ENCODE measurements at places on chromosomes 12 and 14.
A peak's percentile ranks its signal among the peaks of the same experiment; 100 is the strongest.

GRCh38 chr12:116812238-116812637 lies 69.0 kb downstream of the HRK start:
- DNase-seq = no peak

DNA sequence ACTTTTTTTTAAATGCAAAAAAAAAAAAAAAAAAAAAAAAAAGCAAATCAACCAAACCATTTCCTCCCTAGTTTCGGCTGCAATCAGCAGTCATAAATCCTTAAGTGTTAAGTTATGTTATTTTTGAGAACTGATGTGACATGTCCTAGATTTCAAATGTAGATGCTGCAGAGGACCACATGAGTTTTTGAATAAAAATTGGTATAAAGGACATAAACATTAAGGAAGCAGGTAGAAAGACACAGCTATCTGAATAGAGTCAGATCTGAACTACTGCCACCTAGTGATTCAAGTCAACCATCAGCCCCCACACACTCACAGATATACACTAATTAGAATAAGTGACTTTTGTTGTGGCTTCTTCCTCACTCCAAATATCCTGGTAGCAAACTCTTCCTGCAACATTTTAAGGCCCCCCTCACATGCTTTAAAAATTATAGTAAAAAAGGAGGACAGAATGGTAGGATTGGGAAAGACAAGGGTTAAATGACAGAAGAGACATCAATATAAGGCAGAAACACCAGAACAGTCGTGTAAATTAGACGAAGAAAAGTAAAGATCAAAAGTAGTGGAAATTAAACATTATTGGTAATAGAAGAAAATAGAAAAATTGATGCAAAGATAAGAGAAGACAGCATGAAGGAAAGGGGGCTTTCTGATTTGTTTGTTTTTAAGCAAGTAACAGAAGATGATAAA lies 394.5 kb upstream of the ATP2B1 start:
- DNase-seq = peak; percentile 56

GRCh38 chr14:90649083-90649482 lies 167.1 kb downstream of the TTC7B start:
- no peak for DNase-seq

- DNase-seq = no peak
Measured at GRCh38 chr14:76696361-76696760, 64.9 kb upstream of the VASH1 start.

DNA sequence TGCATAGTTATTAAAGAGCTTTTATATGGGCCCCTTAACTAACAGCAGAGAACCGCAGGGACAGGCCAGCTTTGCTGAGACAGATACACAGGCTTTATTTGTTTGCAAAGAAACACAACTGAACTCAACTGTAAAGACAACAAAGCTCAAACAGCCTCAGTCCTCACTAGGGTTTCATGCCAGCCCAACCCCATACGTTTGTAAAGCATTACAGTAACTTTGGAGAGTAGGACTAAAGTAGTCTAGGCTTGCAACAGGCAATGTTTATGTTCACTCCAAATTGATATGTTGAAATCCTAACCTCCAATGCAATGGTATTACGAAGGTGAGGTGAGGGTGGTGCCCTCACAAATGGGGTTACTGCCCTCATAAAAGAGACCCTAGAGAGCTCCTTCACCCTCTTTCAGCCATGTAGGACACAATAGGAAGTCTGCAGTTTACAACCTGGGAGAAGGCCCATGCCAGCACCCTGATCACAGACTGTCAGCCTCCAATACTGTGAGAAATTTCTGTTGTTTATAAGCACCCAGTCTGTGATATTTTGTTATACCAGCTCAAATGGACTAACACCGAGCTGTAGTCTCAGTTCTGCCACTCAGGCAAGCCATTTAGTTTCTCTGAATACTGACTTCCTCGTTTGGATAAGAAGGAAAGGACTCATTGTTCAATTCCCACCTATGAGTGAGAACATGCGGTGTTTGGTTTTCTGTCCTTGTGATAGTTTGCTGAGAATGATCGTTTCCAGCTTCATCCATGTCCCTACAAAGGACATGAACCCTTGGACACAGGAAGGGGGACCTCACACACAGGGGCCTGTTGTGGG lies 35.2 kb downstream of the PPM1H start:
- DNase-seq = peak; percentile 30

DNA sequence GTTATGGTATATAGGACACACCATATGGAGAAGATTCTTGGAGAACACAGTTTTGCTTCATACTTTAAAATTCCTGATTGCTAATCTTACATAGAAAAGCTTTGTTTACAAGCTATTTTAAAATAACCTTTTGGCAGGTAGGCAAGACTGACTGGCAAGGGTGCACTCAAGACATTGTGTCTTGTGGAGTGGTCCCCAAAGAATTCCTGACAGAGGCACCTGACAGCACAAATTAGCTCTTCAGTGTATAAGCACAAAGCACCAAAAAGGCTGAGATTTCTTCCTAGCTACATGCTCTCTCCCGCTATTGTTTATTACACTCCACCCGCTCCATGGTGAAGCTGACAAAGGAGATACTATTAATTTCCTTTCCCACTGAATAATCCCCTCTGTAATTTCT lies 139.4 kb downstream of the MON2 start:
- no peak for DNase-seq

DNA sequence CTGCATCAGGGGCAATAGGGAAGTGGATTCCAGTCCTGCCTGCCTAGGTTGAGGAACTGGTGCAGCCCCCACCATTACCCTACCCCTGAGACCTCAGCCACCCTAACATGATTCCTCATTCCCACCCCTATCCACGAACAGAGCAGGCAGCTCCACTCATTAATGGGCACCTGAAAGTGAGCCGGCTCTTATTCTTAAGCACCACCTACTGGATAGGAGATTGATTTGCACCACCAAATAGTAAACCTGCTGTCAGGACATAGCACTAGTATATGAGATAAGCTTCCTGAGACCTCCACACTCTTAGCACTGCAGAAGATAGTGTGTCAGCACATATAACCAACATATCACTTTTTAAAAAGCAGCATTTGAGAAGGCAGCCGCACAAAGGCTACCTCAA lies 573.2 kb downstream of the SOX5 start:
- no peak for DNase-seq

- no peak for DNase-seq
Measured at GRCh38 chr12:23169696-23170013, 544.7 kb downstream of the ETNK1 start.

DNA sequence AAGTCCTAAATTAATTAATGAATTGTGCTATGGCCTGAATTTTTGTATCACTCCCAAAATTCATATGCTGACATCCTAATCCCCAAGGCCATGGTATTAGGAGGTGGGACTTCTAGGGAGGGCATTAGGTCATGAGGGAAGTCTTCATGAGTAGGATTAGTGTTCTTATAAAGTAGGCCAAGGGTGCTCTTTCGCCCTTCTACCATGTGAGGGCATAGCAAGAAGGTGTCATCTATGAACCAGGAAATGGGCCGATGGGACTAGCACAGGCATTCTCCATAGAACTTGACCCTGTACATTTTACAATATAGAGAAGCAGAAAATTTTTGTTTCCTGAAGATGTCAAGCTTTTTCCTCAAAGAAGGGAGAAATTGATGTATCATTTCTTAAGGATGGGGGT lies 12.5 kb downstream of the SYT10 start:
- DNase-seq = no peak

DNA sequence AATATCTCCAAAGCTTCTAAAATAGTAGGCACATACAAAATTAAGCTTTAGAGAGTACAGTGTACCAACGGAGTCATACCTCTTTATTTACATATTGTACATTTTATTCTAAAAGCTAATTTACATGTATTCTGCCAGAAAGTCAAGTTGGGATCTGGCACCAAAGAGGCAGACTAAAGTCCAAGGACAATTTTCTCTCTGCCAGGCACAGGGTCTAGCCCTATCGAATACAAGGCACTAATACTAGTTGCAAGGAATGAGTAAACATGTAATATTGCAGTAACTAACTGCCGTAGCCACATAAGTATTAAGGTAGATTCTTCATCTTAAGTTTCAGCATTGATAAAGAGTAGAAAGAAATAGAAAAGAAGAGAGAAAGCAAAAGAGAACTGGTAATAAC lies 93.9 kb downstream of the RPS6KA5 start:
- DNase-seq = no peak

DNA sequence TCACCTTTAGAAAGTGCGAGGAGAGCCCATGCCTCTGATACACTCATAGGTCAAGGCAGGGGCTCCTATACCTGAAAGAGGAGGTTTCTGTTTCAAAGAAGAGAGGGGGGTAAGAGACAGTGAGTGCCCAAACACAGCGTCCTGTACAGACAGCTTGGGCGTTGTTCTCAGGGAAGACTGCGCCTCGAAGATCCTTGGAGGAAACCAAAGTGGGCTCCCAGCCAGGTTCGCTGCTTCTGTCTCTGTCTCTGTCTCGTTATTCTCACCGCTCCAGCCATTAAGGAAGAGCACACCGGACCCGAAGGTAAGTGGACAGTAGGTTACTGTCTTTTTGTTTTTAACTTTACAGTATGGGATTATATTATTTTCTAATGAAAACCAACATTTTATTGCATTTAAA lies 5.8 kb upstream of the IFI27 start:
- no peak for DNase-seq

- no peak for DNase-seq
Measured at GRCh38 chr14:32602699-32603098, 273.6 kb downstream of the AKAP6 start.

- DNase-seq = peak; percentile 64
Measured at GRCh38 chr14:92651758-92652406, 96.5 kb downstream of the LGMN start.

- DNase-seq = no peak
Measured at GRCh38 chr12:40093512-40093911, 12.4 kb downstream of the SLC2A13 start.

DNA sequence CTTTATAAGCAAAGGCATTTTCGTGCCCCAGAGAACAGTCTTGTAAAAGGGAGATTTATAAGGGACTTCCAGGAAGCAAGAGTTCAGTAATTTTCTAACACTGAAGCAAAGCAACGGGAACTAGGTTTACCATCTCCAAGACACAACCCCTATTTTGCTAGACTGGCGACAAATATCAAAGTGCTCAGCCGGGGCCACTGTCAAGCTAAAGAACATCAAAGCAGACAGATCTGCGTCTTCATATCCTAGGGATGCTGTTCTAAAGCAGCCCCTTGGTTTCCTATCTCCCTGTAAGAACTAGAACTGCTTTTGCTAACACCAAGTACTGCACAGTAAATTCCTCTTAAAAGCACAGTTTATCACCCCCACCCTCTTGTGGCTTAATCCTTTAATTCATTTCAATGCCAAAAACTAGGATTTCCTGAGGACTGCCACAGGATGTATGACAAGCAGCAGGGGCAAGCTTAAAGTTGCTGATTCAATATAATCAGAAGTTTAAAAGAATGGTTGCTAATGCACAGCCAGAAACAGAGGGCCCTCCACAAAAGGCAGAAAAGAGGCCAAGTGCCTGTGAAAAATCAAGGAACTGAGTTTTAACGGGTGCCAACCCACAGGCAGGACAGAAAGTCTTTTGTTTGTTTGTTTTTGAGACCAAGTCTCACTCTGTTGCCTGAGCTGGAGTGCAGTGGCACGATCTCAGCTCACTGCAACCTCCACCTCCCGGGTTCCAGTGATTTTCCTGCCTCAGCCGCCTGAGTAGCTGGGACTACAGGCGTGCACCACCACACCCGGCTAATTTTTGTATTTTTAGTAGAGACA lies 44.0 kb upstream of the ISM2 start:
- no peak for DNase-seq

DNA sequence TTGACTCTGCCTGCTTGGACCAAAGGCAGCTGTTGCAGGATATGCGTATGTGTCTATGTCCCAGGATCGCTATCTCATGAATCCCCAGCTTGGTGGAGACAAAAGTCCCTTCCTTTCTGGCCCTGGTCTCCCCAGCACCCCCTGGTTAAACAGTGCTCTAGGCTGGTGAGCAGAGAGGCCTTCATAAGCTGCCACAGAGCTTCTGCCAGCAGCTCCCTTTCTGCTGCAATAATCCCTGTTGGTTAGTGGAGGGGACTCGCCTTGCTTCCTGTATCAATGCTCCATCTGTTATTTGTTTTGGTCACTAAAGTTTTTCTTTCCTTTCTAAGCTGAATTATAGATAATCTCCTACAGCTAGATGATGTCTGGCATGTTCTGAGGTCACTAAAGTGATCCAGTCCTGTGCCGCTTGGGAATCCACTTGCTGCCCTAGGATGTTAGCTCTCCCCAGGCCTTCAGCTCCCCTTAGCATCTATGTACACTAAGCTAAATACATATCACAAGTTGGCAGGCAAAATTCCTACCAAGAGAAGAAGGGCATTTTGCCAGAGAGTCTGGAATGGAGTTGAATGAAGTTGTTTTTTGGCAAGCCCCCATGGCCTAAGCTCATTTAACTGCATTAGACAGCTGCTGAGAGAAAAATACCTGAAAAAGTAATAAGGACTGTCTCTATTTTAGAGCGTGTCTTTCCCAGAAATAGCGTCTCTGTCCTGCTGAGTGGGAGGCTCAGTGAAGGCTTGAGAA lies 47.8 kb downstream of the RDH12 start:
- no peak for DNase-seq

Data from inflammatory macrophage treated with lipopolysaccharide for 4 hours (primary cell).